ENCODE measurements at places on chromosomes 4 and X.

DNA sequence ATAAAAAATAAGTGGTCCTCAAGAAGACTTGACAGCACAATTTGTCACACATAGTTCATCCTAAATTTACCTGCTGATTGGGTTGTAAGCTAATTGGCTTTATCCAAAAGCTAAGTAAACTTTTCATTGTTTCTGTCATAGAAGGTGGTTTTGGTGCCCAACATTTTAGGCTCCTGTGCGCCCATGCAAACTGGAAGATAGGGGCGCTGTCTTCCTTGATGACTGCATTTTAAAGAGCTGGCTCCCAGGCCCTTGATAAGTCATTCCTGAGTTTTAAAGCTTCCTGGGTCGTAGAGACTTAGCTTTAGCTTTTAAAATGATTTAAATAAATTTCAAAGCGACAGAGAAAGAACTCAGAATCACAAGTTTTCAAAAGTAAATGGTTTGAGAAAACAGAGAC lies 625.4 kb upstream of the GALNT7 start:
- DNase-seq, result no peak

DNA sequence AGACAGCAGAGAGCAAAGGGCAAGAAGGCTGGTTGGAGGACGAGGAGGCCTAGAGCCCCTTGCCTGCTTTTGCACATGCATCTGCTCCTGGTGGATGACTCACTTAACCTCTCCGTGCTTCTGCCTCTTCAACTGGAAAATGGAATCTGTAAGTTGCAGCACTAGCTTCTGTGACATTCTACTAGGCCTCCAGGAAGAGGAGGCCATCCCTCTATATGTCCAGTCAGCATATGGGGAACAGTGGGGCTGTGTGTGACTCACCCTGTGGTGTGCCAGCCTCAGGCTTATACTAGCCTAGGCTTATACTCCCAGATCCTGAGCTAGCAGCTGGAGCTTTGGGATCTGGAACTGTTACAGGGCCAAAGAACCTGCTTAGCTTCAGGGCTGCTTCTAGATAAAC lies 36.0 kb downstream of the RTL9 start:
- DNase-seq, result no peak

DNA sequence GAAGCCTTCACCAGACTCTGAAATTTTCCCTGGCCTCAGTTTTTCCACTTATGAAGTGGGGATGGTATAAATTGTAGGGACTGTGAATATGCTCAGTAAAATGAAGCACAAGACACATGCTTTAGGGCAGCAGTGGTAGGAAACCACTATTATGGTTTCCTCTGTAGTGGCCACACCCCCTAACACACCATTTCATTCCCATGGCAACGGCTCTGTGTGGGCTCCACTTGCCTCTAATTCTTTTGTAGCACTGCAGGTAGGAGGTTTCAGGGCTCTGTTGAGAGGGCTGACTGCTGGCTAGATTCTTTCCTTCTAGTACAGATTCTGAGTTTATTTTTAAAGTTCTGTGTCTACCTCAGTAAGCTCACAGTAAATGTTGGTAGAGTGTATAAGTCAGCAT lies 3.5 kb upstream of the VMA21 start:
- peak; percentile 56 for DNase-seq

DNA sequence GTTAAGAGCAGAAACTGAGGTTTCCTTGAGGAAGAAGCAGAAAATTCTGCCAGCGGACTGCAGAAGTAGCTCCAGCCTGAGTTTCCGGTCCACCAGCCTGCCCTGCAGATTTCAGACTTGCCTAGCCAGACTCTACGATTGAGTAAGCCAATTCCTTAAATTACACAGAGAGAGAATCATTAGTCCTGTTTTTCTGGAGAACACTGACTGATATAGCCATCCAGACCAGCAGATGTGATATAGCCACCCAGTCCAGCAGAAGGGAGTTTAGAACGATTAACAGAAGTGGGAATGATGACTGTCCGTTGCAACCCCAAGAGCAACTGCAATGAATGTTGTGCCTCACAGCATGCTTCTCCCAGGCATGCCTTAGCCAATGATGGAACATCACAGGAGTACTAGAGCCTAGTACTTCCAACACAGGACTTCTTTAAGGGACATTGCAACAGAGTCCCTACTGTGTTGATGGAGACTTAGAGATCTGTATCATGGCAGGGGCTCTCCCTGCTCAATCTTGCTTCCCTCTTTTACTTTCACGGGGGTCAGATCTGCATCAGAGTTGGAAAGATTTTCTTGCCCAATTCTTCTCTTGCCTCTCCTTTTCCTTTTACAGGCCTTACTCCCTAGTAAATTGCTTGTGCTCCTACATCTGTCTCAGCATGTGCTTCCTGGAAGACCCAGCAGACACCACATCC lies 264.6 kb upstream of the CLNK start:
- no peak for DNase-seq

DNA sequence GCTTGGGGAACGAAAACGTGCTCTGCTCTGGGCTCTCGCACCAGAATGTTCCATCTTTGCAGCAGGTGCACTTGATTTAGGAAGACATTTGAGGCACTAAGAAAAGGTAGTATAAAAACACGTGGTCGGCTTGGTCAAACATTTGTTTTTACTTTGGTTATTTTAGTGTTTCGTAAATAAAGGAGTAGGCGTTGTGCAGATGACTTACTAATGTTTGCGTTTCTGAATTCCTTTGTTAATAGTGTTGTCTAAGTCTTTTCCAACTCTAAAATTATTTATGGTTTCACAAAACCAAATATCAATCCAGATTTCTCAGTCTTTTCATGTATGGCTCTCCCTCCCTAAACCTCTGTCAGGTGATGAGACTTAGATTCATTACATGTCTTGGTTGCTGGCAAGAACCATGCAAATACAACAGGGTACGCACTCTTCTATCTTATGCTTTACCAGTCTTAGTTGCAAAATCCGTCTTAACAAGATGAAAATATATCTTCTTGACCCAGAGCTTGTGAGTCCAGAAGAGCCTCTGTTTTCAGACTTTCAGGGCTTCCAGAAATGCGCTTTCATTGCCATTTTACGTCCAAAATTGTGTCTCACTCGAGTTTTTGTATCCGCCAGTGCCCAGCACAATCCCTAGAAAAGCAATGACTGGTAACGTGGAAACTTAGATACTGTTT lies 686 bp downstream of the MTHFD2L start:
- DNase-seq, result no peak

All from T-helper 22 cell (primary cell).